ENCODE measurements at places on chromosomes 4 and X. TPM values are rescaled to one million over a fixed set of nuclear protein-coding genes. Genes with fewer than 3 reads are reported as not detected.

Gene SPACA5
- total RNA-seq, result not detected

Gene PRR32
- not detected for total RNA-seq

Gene FGF13
- 1.7 TPM for total RNA-seq

Gene REPS2
- total RNA-seq, result 0.75 TPM

Gene LAMP2
- total RNA-seq, result 175 TPM

Gene ASB12
- total RNA-seq, result not detected

Gene MSX1
- total RNA-seq, result 18.1 TPM

Gene P2RY8
- total RNA-seq, result not detected

Gene GPR78
- 0.62 TPM for total RNA-seq

Gene NOX1
- total RNA-seq, result not detected

Gene ASMT
- not detected for total RNA-seq

Gene SMR3B
- not detected for total RNA-seq

Gene G6PD
- 62.4 TPM for total RNA-seq

Gene SYNPO2
- total RNA-seq, result 7.0 TPM

Gene OTUD6A
- total RNA-seq, result under 0.01 TPM

Gene GABRG1
- total RNA-seq, result not detected

Gene SMAD1
- 16.4 TPM for total RNA-seq

Gene CEP44
- 33.8 TPM for total RNA-seq
